Mononuclear cell (primary cell): ENCODE measurements at places on chromosomes 5 and 9. TPM values are rescaled to one million over a fixed set of nuclear protein-coding genes. Genes with fewer than 3 reads are reported as not detected.

RAI14 gene
- 0.63 TPM for total RNA-seq

INSL4 gene
- total RNA-seq: not detected

GAS1 gene
- 0.63 TPM for total RNA-seq

ARSI gene
- 4.8 TPM for total RNA-seq

STC2 gene
- total RNA-seq: under 0.01 TPM

PCDHB3 gene
- total RNA-seq: under 0.01 TPM

MSX2 gene
- total RNA-seq: under 0.01 TPM

EIF4E1B gene
- total RNA-seq: 0.10 TPM

S1PR3 gene
- total RNA-seq: 7.8 TPM

AK8 gene
- total RNA-seq: 0.63 TPM

GPR151 gene
- total RNA-seq: not detected

ACSL6 gene
- total RNA-seq: 24.8 TPM

DMRTA1 gene
- under 0.01 TPM for total RNA-seq

LCN12 gene
- not detected for total RNA-seq

ZNF367 gene
- 7.8 TPM for total RNA-seq

CRHBP gene
- total RNA-seq: not detected

SOX30 gene
- total RNA-seq: not detected

ZNF608 gene
- 0.84 TPM for total RNA-seq

HTR1A gene
- total RNA-seq: not detected

OBP2A gene
- total RNA-seq: not detected

HSD17B3 gene
- total RNA-seq: not detected

SPATA31A3 gene
- total RNA-seq: not detected

SLC25A2 gene
- 0.73 TPM for total RNA-seq

SLF1 gene
- 19.0 TPM for total RNA-seq

ACOT12 gene
- total RNA-seq: 0.31 TPM

SPATA31C1 gene
- not detected for total RNA-seq

TESK1 gene
- 7.7 TPM for total RNA-seq

CDC25C gene
- 1.2 TPM for total RNA-seq

DRD1 gene
- total RNA-seq: not detected

SPATA31E1 gene
- total RNA-seq: not detected

EMB gene
- 250 TPM for total RNA-seq

TSSK1B gene
- total RNA-seq: 0.10 TPM

LRRC26 gene
- total RNA-seq: 0.21 TPM

IFNE gene
- not detected for total RNA-seq

ABO gene
- 4.5 TPM for total RNA-seq

PCDHGA12 gene
- 0.10 TPM for total RNA-seq

IRGM gene
- 2.5 TPM for total RNA-seq

FRRS1L gene
- under 0.01 TPM for total RNA-seq

ROPN1L gene
- total RNA-seq: 0.42 TPM

OR2K2 gene
- total RNA-seq: not detected

PRR16 gene
- total RNA-seq: 0.63 TPM

IFNA13 gene
- not detected for total RNA-seq

GABRA6 gene
- not detected for total RNA-seq
